Cerebellar nuclear complex (tissue), 1 donor: ENCODE measurements at places on chromosomes 13 and 19.

GRCh38 chr13:43094901-43095300, 71.5 kb downstream of the DNAJC15 start:
- DNase-seq: no peak

- DNase-seq: no peak
These were observed 216.9 kb downstream of the RGCC start for GRCh38 chr13:41674246-41674645.

- no peak for DNase-seq
These were observed 1.1 kb downstream of the CAPS start for GRCh38 chr19:5914946-5915781.

DNA sequence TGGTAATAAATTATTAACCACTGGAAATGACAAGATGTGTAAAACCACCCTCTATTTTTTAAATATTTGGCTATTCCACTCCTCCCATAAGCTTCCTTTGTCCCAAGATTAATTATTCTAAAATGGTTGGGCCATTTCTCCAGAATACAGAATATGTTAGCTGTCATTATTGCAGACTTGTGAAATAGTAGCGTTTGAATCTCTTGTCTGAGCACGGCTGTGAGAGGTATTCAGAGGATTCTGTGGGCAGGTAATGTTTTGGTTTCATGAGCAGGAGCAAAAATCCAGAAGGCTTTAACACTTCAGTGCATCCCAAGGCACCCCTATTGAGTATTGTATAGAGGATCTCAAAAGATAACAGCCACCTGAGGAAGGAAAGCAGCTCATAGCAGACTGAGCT, 256.0 kb downstream of the UQCRFS1 start:
- DNase-seq: no peak
